ENCODE measurements at places on chromosomes 11 and 22. TPM values are rescaled to one million over a fixed set of nuclear protein-coding genes. Genes with fewer than 3 reads are reported as not detected.

Gene SAA4
- total RNA-seq = not detected

Gene BTG4
- not detected for total RNA-seq

Gene RASL10A
- total RNA-seq = 1.5 TPM

Gene SMARCB1
- total RNA-seq = 43.0 TPM

Gene P2RX6
- 19.8 TPM for total RNA-seq

DNA sequence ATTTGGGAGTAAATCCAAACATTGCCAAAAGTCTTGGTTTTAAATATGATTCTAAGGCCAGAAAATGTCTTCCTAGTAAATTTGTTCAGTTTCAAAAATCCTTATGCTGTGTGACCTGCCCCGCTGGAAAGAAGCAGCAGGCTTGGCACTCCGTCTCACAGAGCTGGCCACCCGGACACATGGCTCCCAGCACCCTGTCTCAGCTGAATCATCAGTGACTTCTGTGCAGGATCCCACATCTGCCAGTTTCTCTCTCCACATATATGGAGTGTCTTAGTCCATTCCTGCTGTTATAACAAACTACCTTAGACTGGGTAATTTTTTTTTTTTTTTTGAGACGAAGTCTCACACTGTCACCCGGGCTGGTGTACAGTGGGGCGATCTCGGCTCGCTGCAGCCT is 356.7 kb downstream of the TBC1D22A start:
- no peak for DNase-seq

DNA sequence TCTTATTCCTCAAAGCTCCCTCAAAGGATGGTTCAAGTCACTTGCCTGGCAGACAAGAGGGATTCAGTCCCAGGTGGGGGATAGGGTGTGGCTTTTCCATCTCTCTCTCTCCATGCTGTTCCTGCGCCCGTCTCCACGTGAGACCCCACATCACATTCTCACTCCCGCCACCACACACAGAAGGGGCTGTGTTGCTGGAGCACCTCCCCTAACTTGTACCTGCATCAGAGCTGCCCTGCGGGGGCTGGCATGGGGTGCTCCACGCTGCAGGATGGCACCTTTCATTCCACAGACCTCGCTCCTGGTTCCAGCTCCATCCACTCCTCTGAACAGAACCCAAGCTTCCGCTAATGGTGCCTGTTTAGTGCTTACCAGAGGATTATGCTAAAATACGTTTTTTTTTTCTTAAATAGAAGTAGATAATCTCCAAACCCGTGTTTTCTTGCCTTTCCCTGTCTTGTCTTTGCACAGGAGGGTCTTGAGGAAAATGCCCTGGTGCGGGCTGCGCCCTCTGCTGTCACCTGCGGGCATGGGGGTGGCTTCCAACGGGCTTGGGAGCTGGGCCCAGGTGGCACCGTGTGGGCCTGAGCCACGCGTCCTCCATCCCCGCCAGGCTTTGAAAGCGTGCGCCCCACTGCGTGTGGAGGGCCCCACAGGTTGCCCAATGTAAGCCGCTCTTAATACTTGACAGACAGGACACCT is 985.6 kb downstream of the BRD1 start:
- no peak for DNase-seq

DNA sequence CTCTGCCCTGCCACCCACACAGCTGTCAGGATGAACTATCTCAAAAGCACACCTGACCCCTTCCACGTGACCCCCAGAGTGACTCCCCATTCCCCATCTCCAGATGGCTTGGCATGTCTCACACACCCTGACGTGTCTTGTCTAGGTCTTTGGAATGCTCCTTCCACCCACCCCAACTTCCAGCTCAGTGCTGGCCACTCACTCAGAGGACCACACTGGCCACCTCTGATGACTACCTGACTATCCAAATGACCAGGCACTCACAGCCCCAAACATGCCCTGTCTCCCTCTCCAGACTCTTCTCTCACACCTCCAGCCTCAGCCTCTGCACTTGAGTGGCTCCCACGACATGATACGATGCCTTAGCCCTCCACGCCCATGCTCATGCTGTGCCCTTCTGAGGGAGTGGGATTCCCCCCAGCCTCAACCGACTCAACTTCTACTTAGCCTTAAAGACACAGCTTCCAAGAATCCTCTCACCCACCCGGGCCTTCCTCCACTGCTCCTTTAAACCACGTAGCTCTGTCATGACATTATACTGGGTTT is 259.4 kb downstream of the BUD13 start:
- DNase-seq = no peak

DNA sequence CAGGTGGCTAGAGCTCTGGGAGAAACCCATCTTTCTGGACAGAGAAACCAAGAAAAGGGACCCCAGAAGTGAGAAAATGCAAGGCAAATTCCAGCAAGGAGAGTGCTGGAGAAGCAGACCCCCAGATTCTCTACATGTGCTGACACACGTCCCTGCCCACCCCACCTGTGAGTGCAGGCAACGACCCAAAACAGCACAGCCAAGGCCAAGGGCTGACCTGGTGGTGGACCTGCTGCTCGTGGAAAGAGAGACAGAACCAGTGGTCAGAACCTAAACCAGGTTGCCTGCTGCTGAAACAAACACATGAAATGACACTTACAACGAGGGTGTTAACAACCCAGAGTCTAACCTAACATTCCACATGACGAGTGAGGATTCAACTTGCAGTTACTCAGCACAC is 24.6 kb downstream of the TRMU start:
- DNase-seq = no peak

DNA sequence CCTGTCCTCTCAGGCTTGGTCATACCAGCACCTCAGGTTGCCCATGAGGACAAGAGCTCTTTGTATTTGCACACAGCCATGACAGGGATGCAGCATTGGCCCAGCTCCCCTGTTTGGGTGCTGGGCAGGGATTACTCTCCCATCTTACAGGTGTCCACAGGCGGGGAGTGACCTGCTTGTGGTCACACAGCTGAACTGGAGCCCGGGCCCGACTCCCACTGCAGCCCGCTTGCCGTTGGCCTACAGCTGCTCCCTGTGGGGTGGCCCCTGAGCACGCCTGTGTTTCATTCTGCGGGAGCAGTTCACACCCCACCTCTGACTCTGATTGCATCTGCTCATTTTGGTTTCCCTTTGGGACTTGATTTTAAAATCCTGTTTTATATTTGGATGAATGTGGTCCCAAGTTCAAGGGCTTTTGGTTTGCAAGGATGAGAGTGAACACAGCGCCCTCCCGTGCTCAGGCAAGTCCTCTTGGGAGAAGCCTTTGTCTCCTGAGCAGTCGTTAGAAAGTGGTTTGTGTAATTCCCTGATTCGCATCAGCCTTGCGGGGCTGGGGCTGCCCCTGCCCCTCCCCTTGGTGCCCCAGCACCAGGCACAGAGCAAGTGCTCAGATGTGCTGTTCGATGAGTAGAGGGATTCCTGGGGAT is 9.3 kb downstream of the PICK1 start:
- DNase-seq = no peak

- no peak for DNase-seq
Measured at GRCh38 chr11:32602657-32603415, 19.2 kb downstream of the EIF3M start.

- DNase-seq = no peak
Measured at GRCh38 chr11:28965819-28966218, 857.6 kb downstream of the METTL15 start.

GRCh38 chr22:37461961-37462360 is 24.2 kb downstream of the MFNG start:
- no peak for DNase-seq

- no peak for DNase-seq
Measured at GRCh38 chr11:96752221-96752620, 362.4 kb downstream of the JRKL start.

DNA sequence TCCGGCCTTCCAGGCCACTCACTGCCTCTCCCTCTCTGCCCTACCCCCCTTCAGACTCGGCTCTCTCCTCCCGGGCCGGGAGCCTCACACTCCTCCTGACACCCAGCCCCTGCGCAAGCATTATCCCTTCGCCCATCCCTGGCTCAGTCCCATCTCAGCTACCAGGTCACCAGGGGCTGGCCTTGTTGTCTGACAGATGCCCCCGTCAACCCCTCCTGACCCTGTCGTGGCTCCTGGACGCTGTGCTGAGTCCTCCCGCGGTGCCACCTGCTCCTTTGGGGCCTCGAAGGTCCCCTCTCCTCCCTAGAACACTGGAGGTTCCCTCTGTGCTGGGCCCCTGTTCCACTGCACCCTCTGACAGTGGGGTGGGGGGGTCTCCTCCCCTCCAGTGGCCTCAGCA is 32.9 kb downstream of the TRMU start:
- DNase-seq = no peak

DNA sequence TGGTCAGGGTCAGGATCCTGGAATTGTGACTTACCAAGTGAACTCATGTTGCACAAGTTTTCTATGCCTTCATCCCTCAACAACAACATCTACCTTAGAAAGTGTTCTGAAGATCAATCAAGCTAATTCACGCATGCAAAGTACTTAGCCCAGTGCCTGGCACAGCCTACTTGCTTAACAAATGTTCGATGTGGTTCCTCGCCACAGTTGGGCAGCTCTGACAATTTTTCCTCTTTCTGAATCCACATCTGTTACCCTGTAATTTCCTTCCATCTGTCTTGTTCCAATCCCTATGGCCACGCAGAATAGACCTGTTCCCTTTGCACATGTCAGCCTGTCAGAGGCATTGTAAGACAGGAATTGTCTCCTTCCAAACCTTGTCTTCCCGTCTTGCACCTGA is 1415.2 kb downstream of the TBC1D22A start:
- no peak for DNase-seq

DNA sequence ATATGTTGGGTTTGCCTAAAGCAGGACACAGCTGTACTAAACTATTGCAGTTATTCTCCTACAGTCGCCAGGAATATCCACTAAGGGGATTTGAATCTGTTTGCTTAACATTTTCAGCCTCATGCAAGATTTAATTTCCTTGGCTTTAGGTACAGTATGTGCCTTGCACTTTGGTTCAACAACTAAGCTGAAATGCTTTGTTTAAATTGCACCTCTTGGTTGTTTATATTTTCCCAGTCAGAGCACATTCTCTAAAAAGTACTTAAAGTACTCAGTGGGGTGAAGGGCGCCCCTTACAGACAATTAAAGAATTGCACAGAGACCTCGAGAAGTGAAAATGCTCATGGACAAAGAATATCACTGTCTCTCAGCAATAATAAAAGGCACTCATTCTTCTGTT is 107.8 kb upstream of the MTNR1B start:
- peak; percentile 95 for DNase-seq

DNA sequence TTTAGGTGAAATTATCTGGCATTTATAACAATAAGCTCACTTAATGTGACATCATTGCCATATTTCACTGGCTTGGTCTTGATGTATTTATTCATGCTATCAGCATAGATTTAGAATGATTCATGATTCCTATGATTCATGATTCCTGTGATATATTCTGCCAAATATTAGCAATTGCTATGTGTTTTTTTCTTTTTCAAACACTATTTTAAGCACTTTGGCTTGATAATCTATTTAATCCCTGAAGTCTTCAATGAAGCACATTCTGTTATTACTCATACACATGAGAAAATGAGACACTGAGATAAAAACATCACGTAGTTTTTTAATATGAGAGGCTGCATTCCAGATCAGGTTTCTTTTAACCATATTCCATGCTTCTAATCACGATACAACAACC is 78.5 kb downstream of the LUZP2 start:
- DNase-seq = peak; percentile 11

GRCh38 chr11:30879322-30880005 is 293.3 kb upstream of the MPPED2 start:
- peak; percentile 89 for DNase-seq

- no peak for DNase-seq
Measured at GRCh38 chr11:30967579-30967978, 381.4 kb upstream of the MPPED2 start.

- DNase-seq = peak; percentile 32
Measured at GRCh38 chr11:10975287-10975721, 117.5 kb upstream of the ZBED5 start.

DNA sequence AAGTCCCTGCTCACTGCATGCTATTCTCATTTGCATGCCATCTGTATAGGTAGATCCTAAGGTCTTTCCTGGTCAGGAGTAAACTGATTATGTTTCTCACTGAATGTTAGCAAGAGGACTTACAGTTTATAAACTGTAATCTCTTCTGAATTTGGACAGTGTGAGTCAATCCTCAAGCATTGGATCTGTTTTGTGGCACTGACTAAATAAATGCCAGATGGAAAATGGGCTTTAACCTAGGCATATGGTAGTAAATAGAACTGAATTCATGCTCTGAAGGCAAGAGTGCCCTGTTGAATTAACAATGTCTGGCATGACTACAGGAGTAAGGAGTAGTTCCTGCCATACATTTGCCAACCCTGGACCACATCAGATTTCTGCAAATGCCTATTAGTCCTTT is 11.4 kb downstream of the FAM181B start:
- no peak for DNase-seq

Data from muscle of leg (tissue), 16 donors.